ENCODE measurements at places on chromosomes 3 and 15.

DNA sequence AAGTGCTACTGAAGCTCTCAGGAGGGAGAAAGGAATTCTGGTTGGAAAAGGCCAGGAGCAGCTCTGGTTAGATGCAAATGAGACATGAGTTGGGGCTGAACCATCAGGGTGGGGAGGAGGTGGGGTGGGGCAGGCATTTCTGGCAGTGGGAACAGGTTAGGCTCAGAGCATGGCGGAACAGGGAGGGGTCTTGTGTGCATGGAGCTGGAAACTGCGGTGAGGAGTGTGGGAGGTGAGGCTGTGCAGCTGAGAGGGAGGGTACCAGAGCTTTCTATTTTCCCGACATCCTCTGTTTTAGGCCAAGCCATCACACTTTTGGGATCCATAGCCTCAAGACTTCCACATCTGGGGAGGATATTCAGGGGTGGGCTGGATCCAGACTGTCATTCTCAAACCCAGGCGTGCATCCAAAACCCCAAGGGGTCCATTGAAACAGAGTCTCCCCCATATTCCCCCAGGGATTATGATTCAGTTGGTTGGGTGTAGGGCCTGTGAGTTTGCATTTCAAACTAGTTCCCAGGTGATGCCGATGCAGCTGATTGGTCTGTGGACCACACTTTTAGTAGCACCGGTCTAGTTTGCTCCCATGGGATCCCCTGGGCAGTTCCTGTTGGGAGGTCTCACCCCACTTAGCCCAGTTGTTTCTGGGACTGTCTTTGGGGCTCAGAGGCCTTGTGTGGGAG, 100.9 kb upstream of the TLE3 start:
- DNase-seq, result no peak

DNA sequence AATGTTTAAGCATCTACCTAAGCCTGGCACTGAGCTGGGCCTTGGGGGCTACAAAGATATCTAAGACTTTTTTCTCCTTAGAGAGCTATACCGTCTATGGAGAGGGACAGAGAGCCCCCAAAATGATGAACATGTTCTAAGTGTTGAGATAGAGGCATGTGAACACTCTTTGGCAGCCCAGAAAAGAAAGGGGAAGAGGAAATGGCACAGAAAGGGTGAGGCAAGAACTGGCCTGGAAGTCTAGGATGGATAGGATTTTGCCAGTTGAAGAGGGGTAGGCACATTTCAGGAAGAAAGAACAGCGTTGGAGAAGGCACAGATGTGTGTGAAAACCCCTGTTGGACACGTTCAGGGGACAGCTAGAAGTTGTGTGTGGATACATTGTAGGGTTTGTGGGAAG, 276.2 kb upstream of the LRRFIP2 start:
- DNase-seq, result no peak

GRCh38 chr3:110588906-110589305, 482.7 kb upstream of the NECTIN3 start:
- no peak for DNase-seq

DNA sequence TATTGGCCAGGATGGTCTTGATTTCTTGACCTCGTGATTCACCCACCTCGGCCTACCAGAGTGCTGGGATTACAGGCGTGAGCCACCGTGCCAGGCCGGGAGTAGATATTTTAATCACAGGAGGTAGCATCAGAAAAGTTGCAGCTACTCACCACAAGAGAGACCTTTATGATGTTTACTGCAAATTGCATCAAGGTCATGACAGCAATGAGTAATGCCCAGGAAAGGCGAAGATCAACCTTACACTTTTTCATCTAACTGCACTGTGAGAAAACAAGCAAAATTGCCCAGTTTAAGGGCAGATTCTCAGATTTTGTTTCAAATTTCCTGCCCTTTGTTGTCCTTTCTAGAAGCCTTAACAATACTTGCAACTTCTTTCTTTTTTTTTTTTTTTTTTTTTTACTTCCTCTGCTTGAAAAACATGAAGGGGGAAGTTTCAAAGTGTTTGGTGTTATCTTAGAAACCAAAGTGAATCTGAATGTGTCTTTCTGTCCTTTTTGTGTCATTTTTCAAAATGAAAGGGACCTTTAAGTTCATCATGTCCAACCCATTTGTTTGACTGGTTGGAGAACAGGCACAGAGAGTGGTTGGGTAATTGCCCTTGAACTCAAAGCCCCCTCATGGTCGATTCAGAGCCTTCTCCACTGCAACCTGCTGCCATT, 25.0 kb downstream of the TGFBR2 start:
- peak; percentile 47 for DNase-seq

- no peak for DNase-seq
Measured at GRCh38 chr3:42387802-42388651, 22.4 kb downstream of the LYZL4 start.

- no peak for DNase-seq
Measured at GRCh38 chr3:197426121-197426566, 127.7 kb upstream of the DLG1 start.

- no peak for DNase-seq
Measured at GRCh38 chr15:75676688-75677464, 29.2 kb downstream of the SNX33 start.

GRCh38 chr3:157859541-157859940, 246.7 kb downstream of the SHOX2 start:
- DNase-seq, result no peak

GRCh38 chr3:95789111-95789510, 1025.3 kb upstream of the EPHA6 start:
- no peak for DNase-seq

GRCh38 chr3:190968616-190969015, 106.1 kb upstream of the GMNC start:
- DNase-seq, result no peak

DNA sequence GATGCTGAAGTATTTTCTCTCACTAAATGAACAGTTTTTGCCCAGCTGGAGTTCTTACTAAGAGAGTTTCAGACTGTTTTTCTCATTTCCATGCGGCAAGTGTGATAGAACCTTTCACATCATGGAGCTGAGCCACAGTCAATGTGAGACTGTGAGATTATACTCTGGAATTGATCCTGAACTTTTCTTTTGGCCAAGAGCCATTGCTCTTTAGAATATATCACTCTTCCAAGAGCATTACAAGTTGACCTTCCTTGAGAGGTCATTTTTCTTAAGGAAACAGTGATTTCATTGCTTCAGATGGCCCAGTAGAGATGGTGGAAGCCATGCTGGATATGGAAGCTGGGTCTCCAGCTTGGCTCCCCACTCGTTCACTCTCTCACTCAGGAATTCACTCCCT, 212.9 kb upstream of the UMPS start:
- no peak for DNase-seq

GRCh38 chr15:45165536-45165935, 22.2 kb downstream of the SHF start:
- DNase-seq, result no peak

DNA sequence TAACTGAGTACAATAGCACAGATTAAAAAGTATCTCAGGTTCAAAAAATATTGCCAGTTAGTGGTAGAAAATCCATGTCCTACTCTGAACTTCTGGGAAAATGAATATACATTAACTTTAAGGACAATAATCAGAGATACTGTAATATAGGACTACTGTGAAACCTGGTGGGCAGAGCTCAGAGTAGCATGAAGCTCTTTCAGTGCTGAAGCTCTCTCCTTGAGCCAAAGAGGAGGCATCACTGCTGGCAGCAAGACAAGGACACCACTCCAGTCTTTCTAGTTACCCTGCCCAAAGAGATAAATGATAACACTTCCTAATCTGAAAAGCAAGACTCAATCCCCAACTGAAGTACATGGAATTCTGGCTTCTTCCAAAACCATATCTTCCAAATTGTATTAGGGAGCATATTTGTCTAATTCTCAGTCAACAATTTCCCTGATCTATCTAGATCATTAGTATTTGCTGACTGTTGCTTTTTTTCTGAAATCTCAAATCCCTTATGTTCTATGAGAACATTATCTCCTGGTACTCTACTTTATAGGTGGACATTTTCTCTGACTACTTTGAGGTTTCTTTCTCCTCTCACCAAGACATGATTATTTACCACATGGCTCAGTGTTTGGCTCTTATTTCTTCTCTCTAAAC, 55.9 kb downstream of the CLDN1 start:
- no peak for DNase-seq

- peak; percentile 22 for DNase-seq
Measured at GRCh38 chr15:41512940-41513505, 604 bp downstream of the LTK start.
